ENCODE measurements at places on chromosomes 4 and X. TPM values are rescaled to one million over a fixed set of nuclear protein-coding genes. Genes with fewer than 3 reads are reported as not detected.
A peak's percentile ranks its signal among the peaks of the same experiment; 100 is the strongest.

GRCh38 chrX:11757719-11758399, at the start of gene MSL3:
Gene MSL3, plus strand, starts transcription at chrX:11758237. Its CDS starts 27 bp downstream, at chrX:11758264.
- peaks cover 9% of the 10 kb centered on the region for H3K36me3 ChIP-seq
- H3K27ac ChIP-seq: peak within 1 kb of the TSS; percentile 71
- peak; percentile 49 for DNase-seq
- H3K4me1 ChIP-seq: no peaks in the 10 kb centered on the region
- H3K27me3 ChIP-seq: peaks cover 12% of the 10 kb centered on the region
- H3K4me3 ChIP-seq: no peak within 1 kb of the TSS

DNA sequence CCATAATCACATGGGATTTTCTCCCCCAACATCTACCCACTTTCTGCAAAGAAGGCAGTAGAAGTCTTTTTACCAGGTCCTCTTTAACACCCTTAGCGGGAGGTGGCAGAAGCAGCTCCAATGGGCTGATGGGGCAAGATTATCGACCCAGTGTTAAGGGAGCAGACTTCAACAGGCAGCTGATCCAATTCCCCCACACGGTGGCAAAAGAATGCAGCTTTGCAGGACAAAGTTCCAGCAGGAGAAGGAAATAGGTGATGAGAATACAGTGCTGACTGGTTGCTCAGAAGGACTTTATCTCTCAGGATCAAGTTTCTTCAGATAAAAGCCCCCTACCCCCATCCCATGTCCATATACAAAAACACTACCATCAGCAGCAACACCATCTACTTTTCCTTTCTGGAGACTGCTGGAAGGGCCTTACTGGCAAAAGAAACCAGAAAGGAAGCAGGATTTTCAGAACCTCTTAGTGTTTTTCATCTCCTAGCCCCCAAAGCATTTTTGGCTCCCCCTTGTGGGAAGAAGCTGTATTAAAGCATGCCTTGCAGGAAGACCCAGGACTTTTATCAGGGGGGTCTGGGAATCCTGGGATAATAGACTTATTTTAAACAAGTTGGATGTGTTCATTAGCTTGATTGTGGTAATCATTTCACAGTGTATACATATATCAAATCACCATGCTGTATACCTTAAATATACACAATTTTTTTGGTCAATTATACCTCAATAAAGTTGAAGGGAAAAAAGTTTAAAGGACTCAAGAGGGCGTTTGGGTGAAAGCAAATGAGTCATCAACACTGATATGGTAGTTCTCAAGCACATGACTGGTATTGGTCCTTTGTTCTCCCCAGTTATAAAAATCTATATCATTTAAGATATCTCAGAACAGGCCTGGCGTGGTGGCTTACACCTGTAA, 146.4 kb downstream of the GPC3 start:
- no peaks in the 10 kb centered on the region for H3K4me1 ChIP-seq
- H3K27me3 ChIP-seq: peaks cover 15% of the 10 kb centered on the region
- H3K4me3 ChIP-seq: no peak overlapping the region

DNA sequence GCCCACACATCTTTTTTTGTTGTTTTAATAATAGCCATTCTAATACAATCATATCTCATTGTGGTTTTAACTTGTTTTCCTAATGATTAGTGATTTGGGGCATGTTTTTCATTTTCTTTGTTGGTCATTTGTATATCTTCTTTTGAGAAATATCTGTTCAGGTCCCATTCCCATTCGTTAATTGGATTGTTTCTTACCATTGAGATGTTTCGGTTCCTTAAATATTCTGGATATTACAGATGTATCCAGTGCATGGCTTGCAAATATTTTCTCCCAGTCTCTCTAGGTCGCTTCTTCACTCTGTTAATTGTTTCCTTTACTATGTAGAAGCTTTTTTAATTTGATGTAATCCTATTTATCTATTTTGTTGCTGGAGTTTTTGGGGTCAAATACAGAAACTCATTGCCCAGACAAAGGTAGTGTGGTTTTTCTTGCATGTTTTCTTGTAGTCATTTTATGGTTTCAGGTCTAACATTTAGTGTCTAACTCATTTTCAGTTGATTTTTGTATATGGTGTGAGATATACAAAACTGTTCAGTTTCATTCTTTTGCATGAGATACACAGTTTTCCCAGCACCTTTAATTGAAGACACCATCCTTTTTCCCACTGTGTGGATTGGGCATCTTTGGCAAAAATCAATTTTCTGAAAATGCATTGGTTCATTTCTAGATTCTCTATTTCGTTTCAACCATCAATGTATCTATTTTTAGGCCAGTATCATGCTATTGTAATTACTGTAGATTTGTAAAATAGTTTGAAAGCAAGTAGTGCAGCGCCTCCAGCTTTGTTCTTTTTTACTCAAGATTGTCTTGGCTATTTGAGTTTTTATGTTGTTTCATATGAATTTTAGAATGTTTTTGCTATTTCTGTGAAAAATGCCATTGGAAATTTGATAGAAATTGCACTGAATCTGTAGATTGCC, 195.9 kb downstream of the SCFD2 start:
- no peaks in the 10 kb centered on the region for H3K4me1 ChIP-seq
- H3K27me3 ChIP-seq: no peaks in the 10 kb centered on the region
- no peaks in the 10 kb centered on the region for H3K36me3 ChIP-seq
- no peak for DNase-seq

GRCh38 chr4:56106180-56107147, 157.7 kb downstream of the CEP135 start:
- H3K4me3 ChIP-seq: no peak overlapping the region
- no peak overlapping the region for H3K27ac ChIP-seq
- no peaks in the 10 kb centered on the region for H3K36me3 ChIP-seq
- DNase-seq: no peak
- no peaks in the 10 kb centered on the region for H3K27me3 ChIP-seq
- no peaks in the 10 kb centered on the region for H3K4me1 ChIP-seq

DNA sequence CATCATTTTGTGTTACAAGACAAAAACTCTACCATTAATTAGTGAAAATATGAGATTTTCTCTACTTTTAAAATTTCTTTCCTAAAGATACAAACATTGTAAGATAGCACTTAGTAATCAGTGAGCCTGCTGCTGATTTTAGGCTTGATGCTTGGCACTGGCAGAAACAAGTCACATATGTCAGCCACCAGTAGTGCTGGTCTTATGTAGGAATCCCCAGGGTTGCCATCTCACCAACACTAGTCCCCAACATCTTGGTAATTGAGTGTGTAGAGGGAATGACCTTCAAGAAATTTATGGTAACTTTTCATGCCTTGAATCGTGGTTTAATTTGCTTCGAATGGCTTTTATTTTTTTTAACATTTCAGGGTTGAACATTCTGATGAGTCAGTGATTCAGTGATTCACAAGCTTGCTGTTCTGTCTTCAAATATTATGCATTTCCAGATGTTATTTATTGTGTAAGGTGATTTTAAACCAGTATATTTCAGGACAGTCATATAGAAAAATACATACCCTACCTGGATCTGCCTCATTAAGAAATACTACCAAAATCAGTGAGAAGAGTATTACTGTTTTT, 11.9 kb downstream of the EXOC1 start:
- DNase-seq: no peak
- H3K36me3 ChIP-seq: no peaks in the 10 kb centered on the region
- no peak overlapping the region for H3K4me3 ChIP-seq
- peak overlapping the region; percentile 53 for H3K27ac ChIP-seq
- no peaks in the 10 kb centered on the region for H3K27me3 ChIP-seq

- DNase-seq: no peak
- H3K4me1 ChIP-seq: peaks cover 8% of the 10 kb centered on the region
- H3K36me3 ChIP-seq: no peaks in the 10 kb centered on the region
- H3K27ac ChIP-seq: no peak overlapping the region
- no peaks in the 10 kb centered on the region for H3K27me3 ChIP-seq
Measured at GRCh38 chrX:155218777-155219176, 2.5 kb downstream of the VBP1 start.

Gene SMARCA5
- 58.3 TPM for total RNA-seq

DNA sequence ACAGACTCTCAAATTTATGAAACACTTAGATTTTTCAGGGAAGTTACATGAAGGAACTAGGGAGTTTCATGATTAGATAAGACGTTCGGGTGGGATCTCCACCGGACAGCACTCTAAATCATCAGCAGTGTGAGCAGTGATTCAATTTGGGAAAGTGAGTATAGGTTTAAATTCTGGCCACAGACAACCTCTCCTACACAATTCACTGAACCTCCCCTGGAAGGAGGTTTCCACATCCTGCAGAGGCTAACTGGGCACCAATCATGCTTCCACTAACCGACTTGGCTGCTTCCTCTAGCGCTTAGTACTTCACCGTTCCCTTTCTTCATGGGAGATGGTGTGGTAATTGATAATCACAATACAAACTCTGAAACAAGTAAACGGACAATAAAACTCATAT, 5.6 kb downstream of the CXCL9 start:
- DNase-seq: no peak
- no peaks in the 10 kb centered on the region for H3K27me3 ChIP-seq
- no peak overlapping the region for H3K4me3 ChIP-seq
- H3K27ac ChIP-seq: no peak overlapping the region
- no peaks in the 10 kb centered on the region for H3K36me3 ChIP-seq

Gene FAM241A
- total RNA-seq: 3.4 TPM

GRCh38 chr4:37827802-37828321, 1.4 kb downstream of the PGM2 start:
- peaks cover 12% of the 10 kb centered on the region for H3K4me1 ChIP-seq
- H3K36me3 ChIP-seq: no peaks in the 10 kb centered on the region
- H3K4me3 ChIP-seq: no peak overlapping the region
- DNase-seq: no peak

Gene ABCG2
- total RNA-seq: 12.5 TPM

Gene SMIM20
- total RNA-seq: 33.2 TPM

GRCh38 chrX:150897421-150898320, 797 bp downstream of the CD99L2 start:
- H3K36me3 ChIP-seq: no peaks in the 10 kb centered on the region
- peak overlapping the region; percentile 47 for H3K4me3 ChIP-seq
- H3K4me1 ChIP-seq: peaks cover 5% of the 10 kb centered on the region
- DNase-seq: no peak

DNA sequence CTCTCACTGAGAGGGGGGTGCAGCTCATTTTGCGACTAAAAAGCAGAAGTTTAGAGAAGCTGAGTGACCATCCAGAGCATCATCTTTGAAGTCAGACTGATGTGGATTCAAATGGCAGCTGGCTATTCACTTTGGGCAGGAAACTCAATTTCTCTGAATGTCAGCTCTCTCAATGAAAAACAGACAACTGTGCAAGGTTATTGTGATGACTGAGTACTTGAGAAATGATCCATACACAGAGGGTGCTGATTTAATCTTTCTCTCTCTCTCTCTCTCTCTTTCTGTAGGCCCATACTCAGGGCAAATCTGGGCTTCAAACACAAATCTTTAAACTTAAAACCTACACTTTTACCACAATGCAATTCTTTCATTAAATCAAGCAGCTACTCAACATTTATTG, 185.8 kb upstream of the SLIT2 start:
- H3K27ac ChIP-seq: no peak overlapping the region
- no peaks in the 10 kb centered on the region for H3K27me3 ChIP-seq
- no peak for DNase-seq

DNA sequence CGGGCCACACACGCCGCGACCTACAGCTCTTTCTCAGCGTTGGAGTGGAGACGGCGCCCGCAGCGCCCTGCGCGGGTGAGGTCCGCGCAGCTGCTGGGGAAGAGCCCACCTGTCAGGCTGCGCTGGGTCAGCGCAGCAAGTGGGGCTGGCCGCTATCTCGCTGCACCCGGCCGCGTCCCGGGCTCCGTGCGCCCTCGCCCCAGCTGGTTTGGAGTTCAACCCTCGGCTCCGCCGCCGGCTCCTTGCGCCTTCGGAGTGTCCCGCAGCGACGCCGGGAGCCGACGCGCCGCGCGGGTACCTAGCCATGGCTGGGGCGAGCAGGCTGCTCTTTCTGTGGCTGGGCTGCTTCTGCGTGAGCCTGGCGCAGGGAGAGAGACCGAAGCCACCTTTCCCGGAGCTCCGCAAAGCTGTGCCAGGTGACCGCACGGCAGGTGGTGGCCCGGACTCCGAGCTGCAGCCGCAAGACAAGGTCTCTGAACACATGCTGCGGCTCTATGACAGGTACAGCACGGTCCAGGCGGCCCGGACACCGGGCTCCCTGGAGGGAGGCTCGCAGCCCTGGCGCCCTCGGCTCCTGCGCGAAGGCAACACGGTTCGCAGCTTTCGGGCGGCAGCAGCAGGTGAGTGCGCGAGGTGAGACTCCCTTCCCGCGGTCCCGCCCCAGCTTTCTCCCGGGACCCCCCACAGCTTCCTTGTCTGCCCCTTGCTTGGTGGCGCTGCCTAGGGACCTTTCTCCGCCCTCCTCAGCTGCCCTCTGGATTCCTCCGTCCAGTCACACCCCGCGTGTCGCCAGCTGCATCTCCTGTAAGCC, 678 bp downstream of the BMP3 start:
- H3K4me1 ChIP-seq: no peaks in the 10 kb centered on the region
- no peak overlapping the region for H3K27ac ChIP-seq
- H3K27me3 ChIP-seq: peaks cover 27% of the 10 kb centered on the region
- no peaks in the 10 kb centered on the region for H3K36me3 ChIP-seq
- no peak overlapping the region for H3K4me3 ChIP-seq

DNA sequence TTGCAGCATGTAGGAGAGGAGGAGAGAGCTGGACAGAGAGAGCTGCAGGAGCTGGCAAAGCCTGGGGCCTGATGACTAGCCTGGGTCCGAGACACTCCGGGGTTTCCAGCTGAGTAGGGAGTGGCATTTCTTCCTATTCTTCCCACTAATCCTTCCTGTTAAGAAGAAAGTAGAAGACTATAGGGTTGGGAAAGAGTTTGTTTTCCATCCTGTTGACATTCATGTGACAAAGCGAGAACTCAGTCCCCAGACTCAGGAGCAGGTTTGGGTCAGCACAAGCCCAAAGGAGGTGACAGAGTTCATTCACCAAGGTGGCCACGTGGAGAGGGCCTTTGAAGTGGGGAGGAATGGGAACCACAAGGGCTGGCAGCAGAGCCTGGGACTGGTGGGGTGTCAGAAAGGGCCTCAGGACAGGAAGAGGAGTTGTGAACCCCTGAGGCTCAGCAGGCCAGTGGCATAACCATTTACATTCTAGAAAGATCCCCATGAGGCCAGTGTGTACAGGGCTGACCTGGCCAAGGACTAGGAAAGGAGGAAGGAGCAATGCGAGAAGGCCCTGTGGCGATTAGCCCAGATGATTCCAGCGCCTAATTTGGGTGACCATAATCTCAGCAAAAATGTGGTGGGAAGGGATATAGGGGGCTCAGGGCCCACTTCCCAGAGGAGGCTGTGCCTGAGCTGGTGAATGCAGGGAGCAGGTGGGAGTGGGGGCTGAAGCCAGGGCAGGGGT, 3.3 kb upstream of the HAUS3 start:
- H3K27me3 ChIP-seq: no peaks in the 10 kb centered on the region
- H3K4me1 ChIP-seq: peaks cover 8% of the 10 kb centered on the region
- peak overlapping the region; percentile 8 for H3K27ac ChIP-seq
- DNase-seq: no peak
